ENCODE measurements at places on chromosomes 7 and 10.

DNA sequence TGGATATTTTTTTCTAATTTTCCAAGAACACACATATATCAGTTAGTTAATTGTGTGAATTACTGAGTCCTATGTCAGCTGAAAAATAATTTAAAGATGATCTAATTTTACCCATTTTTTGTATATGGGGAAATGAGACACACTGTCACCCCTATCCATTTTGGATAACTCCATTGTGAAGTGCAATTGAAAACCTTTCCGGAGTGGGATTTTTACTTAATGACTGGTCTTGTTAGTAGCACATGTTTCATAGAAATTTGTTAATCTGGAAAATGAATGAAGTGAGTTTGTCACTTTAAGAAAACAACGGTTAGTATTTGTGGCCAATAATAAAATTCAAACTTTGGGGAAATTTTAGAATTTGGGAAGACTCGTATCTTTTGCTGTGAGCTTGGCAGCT, 2.0 kb downstream of the GARS1 start:
- no peak for DNase-seq

- no peak for DNase-seq
Observed at GRCh38 chr10:642186-642890, 47.1 kb downstream of the DIP2C start.

- DNase-seq, result no peak
Observed at GRCh38 chr7:157875230-157876179, 538.7 kb downstream of the DNAJB6 start.

- peak; percentile 47 for DNase-seq
Observed at GRCh38 chr10:45373003-45373575, 927 bp upstream of the ALOX5 start.

- DNase-seq, result no peak
Observed at GRCh38 chr7:8433477-8434289, at the start of gene NXPH1. Gene NXPH1, plus strand, starts transcription at chr7:8433609.

GRCh38 chr7:151552352-151553028, 32.8 kb upstream of the RHEB start:
- peak; percentile 71 for DNase-seq

DNA sequence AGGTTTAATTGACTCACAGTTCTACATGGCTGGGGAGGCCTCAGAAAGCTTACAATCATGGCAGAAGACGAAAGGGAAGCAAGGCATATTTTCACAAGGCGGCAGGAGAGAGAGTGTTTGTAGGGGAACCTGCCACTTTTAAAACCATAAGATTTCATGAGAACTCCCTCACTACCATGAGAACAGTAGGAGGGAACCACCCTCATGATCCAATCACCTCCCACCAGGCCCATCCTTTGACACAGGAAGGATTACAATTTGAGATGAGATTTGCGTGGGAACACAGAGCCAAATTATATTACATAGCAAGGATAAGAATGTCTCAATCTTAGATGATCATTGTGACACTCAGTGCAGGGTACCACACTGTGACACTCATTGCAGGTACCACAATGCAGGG, 44.2 kb downstream of the MRPL32 start:
- DNase-seq, result no peak

DNA sequence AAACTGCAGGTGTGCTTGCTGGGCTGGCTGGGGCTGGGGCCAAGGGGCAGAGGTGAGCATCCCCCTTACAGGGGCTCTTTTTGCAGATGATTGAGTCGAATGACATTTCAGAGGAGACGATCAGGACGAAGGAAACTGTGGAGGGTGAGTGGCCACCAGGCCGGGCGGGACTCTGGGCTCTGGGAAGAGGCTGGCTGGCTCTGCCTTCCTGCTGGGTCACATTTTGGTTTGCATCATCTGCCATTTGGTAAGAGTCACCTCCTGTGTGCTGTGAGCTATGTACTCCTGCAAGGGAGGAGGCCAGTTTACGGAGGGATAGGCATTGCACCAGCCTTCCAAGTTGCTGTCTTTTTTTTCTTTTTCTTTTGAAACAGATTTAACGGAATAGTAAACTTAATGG, 73.0 kb upstream of the GTF2IRD1 start:
- no peak for DNase-seq

DNA sequence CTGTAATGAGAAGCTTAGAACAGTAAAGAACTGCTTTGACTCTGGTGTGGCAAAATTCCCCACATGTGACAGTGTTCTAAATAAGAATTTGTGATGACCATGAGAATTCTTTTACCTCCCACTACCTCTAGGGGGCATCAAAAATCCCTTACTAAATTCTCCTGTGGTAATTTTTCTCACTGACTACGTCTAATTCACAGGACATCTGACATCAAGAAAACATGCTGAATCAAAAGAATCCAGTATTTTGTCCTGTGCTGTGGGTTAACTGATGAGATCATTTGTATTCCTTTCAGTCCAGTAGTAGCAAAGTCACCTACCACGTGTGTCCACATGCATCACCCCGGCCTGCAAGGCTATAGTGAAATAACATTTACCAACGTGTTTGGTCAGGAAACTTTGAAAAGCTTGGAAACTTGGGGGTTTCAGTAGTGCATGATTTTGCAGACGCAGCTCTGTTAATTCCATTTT, 103.8 kb downstream of the ATE1 start:
- no peak for DNase-seq

GRCh38 chr7:108211382-108212201, 81.4 kb upstream of the LAMB4 start:
- DNase-seq, result no peak

GRCh38 chr10:48556065-48556464, 48.8 kb downstream of the ARHGAP22 start:
- peak; percentile 12 for DNase-seq

- DNase-seq, result no peak
Observed at GRCh38 chr7:15848901-15849300, 162.4 kb upstream of the MEOX2 start.

- no peak for DNase-seq
Observed at GRCh38 chr7:74307738-74308505, 18.7 kb downstream of the CLIP2 start.

- no peak for DNase-seq
Observed at GRCh38 chr7:50202052-50202555, 102.4 kb upstream of the IKZF1 start.

GRCh38 chr7:54260941-54261371, 281.2 kb upstream of the VSTM2A start:
- no peak for DNase-seq

DNA sequence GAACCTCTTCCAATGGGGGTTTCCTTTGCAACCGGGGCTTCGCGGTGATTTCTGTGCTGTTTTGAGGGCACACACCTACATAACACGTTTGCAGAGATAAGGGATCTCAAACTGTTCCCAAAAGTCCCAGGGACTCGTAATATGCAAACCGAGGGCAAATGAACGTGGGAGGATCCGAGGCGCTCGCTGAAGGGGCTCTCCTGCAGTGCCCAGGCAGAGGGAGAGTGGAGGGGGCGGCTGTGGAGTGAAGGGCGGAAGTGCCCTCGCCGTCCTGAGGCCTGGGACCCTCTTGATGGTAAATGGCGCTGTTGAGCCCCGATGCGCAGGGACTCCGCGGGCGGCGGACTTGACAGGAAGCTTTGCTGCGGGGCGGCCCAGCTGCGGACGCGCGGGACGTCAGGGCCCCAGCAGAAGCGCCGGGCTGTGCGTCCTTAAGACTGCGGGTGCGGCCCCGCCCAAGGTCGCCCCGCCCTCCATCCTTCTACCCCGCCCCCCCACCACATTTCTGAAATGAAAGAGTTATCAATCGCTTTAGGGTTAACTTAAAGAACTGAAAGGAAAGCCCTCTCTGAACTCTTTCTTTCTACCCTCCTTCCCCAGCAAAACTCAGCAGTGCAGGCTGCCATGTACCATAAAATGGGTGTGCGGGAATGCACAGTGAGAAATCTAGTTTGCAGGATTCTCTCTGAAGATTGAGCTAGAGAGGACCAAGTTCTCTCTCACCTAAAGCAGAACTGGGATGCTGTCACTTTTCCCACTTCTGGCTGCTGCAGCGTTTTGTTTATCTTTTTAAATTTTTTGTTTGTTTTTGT, 151.8 kb upstream of the YAE1 start:
- no peak for DNase-seq

DNA sequence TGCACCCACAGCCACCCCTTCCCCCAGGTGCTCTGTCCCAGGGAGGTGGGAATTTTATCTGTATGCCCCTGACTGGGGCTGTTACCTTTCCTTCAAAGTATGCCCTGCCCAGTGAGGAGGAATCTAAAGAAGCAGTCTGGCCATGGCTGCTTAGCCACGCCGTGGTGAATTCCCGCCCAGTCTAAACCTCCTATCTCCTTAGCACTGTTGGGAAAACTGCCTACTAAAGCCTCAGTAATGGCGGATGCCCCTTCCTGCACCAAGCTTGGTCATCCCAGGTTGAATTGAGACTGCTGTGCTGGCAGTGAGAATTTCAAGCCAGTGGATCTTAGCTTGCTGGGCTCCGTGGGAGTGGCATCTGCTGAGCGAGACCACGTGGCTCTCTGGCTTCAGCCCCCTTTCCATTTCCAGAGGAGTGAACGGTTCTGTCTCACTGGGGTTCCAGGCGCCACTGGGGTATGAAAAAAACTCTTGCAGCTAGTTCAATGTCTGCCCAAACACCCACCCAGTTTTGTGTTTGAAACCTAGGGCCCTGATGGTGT, 87.2 kb downstream of the ABCC2 start:
- DNase-seq, result no peak

- DNase-seq, result no peak
Observed at GRCh38 chr10:28982974-28983373, 305.7 kb downstream of the BAMBI start.

DNA sequence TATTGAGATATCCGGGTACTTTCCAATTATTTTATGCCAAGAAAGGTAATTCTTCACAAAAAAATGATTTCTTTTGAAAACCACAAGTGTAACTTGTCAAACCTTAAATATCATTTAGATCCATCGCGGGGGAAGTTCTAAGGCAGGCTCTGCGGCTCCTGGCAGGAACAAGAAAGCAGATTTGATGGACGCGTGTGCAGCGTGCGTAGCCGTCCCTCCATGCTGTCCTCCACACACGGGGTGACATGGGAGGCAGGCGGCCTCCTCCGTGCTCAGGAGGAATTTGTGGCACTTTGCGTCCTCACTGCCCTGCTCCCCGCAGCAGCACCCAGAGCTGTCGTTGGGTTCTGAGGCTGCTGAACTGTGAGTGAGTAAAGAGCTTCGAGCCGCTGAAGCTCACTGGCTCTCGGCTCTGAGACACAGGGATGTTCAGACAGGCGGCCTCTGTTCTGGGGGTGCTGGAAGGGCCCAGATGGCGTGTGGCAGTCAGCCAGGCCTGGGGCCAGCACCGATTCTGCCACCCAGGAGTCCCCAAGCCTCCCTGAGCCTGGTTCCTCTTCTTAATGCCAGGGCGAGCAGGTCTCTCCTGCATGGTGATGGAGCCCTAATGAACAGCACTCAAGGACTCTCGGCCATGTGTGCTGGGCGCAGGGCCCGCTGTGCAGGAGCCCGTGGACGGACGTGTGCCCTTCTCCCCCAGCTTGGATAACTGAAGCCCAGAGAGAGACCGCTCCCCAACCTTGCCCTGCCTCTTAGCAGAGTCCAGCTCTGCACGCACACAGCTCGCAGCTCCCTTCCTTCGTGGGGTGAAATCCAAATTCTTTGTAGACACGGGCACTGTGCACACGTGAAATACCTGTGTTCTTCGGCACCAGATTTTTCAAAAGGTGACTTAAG, 185.4 kb upstream of the SHH start:
- no peak for DNase-seq

DNA sequence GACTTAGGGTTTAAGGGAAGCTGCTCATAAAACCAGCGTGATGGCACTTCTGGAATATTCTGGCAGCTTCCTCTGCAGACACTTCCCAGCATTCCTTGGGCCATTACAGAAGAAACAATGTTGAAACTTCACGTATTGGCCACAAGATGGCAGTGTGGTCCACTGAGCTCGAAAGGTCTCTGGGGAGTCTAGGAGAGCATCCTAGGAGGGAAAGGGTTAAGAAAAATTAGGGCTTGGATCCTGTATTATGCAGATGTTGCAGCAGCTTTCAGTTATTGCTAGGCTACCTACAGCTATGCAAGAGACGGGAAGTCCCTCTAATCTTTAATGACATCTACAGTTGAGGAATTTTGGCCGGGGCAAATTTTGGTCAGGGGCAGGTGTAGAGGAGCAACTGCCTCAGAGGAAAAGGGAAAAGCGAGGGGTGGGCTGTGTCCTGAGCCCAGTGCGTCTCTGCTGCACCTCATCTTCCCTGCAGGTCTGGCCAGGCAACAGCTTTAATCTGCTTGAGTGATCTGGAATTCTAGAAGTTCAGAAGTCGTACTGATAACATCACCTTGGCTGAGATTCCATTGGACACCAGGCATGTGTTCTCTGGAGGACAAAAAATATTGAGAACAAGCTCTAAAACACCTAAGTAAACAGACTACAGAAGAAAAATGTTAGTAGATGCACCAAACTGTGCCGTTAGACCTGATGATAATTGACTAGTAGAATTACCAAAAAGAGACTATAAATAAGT, 220.8 kb upstream of the PRSS58 start:
- DNase-seq, result no peak

DNA sequence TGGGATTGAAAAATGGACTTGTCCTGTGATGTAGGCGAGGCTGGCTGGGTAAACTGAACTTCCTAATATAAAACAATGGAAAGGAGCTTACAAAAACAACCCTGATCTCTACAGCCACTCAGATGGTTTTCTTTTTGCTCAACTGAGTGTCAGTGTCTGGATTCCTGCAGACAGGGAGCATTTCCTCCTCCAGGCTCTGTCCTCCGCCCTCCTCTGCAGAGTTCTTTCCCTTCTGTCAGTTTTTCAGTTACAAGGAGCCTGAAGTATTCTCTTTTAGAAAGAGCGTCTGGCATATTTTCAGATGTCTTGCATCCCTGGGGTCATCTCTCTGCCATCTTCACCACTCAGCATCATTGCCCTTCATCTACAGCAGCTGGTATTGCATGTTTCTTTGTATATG, 50.0 kb upstream of the PITRM1 start:
- no peak for DNase-seq

GRCh38 chr10:17644485-17644943, 563 bp downstream of the STAM start:
- DNase-seq, result no peak

DNA sequence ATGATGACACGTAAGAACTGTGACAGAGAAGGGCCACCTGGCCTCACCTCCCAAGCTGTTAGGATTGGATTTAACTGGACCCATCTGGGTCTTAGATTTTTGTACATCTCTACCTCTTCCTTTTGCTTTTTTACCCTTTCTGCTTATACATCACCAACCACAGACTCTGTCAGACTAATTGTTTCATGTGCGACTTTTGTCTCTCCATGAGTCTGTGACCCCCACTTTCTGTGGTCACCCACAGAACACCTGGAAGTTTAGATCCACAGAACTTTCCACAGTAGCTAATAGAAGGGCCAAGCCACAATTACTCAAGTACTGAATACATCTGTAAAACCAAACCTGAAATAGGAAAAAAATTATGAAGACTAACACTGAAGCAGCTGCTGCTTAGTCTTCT, 23.1 kb downstream of the SEC31B start:
- DNase-seq, result no peak

DNA sequence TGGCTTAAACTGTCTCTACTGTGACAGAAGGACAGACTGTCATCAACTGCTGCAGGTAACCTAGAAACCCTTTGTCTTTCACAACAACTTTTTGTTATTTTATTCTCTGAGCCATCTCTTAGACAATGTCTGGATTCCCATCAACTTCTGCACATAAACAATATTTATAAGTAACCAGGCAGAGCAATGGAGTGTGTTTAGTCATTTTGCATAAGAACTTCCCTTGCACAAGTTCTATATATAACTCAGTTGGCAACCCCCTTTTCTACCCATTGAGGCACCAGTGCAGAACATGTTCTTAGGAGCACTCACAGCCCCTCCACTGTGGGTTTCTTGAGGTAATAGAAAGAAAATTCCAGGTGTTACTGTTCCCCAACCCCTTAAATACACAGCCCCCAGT, 65.0 kb upstream of the IL6 start:
- no peak for DNase-seq

GRCh38 chr10:63696205-63696604, 175.0 kb downstream of the REEP3 start:
- no peak for DNase-seq

Data from ureter (tissue), 1 donor.